ENCODE measurements at places on chromosomes 7 and 10.

GRCh38 chr7:3995187-3995586, 686.9 kb upstream of the FOXK1 start:
- no peak for DNase-seq

DNA sequence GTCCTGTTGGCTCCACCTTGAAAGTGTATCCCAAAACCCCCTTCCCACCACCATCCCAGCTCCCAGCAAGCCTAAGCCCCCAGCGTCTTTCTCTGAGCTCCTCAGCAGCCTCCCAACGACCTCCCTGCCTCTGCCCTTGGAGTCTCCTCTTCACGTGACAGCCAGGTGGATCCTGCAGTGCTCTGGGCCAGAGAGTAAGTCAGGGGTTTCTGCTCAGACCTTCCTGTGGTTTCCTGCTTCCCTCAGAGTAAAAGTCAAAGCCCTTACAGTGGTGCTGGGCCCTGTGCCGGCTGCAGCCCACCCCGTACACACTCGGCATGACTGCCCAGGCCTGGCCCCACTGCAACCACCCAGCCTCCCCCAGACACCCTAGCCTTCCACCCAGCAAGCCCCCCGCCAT, 51.9 kb downstream of the OAT start:
- DNase-seq, result no peak

- peak; percentile 85 for DNase-seq
These were observed 42.7 kb downstream of the LDB3 start for GRCh38 chr10:86710987-86711512.

GRCh38 chr10:1630304-1630703, 107.0 kb downstream of the ADARB2 start:
- DNase-seq, result no peak

DNA sequence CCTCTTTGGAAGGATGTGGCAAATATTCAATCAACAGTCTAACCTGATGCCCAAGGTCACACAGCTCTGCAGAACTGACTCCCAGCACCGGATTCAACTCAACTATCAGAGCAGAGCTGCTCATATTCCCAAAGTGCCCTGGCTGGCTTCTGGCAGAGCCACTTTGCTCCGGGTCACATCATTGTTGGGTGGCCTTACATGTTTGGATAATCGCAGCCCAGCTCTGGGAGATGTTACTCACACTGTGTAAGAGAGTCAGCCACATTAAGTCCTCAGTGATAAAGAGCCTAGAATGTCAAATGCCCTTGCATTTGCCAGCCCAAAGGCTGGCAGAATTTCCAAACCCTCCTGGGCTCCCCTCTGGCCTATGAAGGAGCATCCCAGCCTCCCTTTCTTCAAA, 79.8 kb upstream of the PDE1C start:
- no peak for DNase-seq

DNA sequence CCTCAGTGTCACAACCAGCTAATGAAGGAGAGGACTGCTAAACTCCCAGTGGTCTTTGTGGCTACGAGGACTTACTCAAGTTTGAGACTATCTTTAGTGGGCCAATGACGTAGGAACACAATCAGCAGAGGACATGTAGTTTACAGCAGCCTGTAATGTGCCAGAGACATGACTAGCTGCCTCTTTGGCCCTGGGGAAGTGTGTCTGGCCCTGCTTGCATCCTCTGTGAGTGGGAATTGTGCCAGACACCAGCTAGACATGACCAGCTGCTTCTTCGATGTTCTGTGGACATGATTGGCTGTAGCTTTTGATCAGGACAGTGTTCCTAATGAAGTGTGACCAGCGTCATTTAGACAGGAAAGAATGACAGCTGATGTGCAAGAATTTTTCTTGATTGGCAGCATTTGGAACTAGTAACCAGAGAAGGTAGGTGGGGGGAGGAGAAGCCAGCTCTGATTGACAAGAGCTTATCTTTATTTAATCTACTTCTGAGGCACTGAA, 141.7 kb downstream of the AUTS2 start:
- DNase-seq, result peak; percentile 21

GRCh38 chr10:118768041-118768919, 13.5 kb upstream of the CACUL1 start:
- no peak for DNase-seq

- no peak for DNase-seq
These were observed 32.1 kb downstream of the LRRC27 start for GRCh38 chr10:132363921-132364593.

DNA sequence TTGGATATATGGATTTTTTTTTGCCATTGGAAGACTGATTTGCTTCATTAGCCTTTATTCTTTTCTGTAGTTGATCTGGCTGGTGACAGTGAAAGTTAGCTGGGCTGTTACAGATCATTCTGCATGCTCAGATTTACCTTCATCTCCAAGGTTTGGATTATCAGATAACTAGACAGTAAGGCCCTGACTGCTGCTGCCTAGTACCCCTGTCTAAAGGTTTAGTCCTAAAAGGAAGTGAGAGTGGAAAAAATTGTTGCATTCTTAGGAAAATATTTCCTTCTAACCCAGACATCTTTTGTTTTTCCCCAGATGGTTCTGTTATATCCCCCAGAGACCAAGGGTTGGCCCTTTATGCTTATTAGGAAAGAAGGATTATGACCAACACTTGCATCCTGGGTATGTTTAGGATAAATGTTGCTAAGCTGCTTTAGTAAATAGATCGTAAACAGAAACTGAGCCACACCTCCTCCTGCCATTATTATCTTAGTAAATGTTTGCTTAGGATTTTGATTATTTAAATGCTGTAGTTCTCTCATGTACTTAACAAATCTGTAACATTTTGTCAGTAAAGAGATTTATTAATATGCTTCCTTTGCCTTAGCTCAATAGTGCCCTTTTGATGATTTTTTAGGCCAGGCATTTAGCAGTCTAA, 44.4 kb downstream of the MCU start:
- DNase-seq, result peak; percentile 66

DNA sequence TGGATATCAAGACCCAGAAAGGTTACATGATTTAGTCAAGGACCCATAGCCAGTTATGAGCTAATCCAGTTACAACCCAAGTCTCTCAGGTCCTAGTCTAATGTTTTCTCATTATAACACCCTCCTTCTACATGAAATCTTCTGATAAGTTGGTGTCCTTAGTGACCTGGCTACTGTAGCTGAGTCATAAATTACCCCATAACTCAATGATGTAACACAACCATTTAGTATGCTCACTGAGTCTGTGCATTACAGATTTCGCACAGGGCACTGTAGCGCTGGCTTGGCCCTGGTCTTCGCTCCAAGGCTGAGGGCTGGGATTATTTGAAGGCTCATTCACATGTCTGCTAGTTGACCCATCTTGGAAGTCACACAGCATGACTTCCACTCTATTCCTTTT, 36.0 kb upstream of the GLCCI1 start:
- no peak for DNase-seq
